ENCODE measurements at places on chromosomes 13 and 19. TPM values are rescaled to one million over a fixed set of nuclear protein-coding genes. Genes with fewer than 3 reads are reported as not detected.

DNA sequence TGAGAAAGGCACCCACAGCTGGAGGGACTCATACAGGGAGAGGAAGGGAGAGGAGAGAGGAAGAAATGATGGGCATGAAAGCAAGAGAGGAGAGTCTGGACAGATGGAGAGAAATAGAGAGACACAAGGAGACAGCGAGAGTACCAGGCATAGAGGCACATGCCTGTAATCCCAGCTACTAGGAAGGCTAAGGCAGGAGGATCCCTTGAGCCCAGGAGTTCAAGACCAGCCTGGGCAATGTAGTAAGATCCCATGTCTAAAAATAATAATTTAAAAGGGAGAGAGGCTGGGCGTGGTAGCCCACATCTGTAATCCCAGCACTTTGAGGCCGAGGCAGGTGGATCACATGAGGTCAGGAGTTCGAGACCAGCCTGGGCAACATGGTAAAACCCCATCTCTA lies 9.3 kb downstream of the UNC13A start:
- DNase-seq = no peak

DNA sequence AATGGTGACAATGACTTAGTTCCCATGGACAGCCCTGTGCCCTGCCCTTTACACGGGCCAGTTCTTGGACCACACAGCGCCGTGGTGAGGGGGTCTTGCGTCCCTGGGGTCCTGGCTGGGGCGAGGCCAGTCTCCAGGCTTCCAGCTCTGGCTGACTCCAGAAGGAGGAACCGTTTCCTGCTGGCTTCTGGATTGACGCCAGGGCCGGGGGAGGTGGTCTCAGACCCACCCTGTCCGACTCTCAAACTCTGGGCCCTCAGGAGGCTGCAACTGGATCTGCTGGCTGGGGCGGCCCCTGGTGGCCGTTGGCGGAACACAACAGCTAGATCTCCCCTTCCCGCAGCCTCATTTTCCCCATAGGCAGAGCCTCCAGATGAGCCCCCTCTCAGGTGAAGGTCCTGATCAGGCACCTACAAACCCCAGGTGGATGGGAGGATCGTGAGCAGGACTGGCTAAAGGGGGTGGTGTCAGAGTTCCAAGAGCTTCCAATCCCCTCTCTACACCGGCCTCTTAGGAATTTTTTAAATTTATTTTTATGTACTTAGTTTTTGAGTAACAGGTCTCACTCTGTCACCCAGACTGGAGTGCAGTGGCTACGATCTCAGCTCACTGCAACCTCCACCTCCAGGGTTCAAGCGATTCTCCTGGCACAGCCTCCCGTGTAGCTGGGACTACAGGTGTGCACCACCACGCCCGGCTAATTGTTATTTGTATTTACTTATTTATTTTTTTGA lies 8.0 kb downstream of the CCDC194 start:
- no peak for DNase-seq

GRCh38 chr19:48290401-48290770 lies 20.5 kb downstream of the ZNF114 start:
- peak; percentile 53 for DNase-seq

OSCAR gene
- polyA plus RNA-seq = 0.24 TPM

DNA sequence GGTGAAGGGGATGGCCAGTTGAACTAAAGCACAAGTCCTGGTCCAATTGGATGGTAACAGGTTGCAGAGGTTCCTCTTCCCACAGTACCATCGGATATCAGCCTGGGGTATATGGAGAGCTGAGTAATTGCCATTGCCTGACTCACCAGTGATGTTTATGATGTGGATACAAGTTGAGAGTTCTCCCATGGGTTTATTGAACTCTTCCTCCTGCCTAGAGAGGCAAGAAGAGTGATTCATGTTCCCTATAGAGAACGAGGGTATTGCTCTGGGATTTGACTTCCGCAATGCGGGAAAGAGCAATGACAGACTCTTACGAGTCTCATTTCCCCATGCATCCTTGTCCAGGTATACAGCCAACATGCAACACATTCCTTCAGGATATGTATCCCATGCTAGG lies 111.3 kb upstream of the PCDH9 start:
- DNase-seq = no peak

KCNN4 gene
- polyA plus RNA-seq = 1.0 TPM

DNA sequence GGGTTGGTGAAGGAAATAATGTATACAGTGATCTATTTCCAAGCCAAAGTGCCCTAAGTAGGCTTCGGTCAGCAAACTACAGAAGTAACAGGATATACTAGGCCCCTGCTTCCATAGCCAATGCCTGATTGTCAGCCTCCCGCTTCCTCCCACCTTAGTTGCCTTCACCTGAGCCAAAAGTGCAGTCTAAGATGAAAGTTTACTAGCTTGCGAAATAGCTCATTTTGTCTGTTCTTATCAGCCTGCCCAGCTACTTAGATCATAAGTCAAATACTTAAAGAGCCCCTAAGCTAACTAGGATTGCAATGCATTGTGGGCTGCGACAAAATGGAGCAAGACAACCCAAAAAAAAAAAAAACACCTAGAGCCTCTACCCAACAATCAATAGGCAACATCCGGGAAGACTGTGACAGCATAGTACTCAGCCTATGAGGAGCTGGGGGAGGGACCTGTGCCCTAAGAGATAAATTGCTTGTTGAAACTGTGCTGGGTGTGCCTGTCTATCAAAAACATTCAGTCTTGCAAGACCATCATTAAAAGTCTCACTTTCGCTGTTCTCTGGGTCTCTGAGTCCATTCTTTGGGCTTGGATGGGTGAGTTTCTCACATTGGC lies 454.7 kb upstream of the TSHZ3 start:
- DNase-seq = no peak

Data from muscle of back (tissue), 13 donors.